ENCODE measurements at places on chromosomes 16 and 17. TPM values are rescaled to one million over a fixed set of nuclear protein-coding genes. Genes with fewer than 3 reads are reported as not detected.
A peak's percentile ranks its signal among the peaks of the same experiment; 100 is the strongest.

- no peak for DNase-seq
These were observed 5.2 kb downstream of the CISD3 start for GRCh38 chr17:38735161-38735997.

CTRB2 gene
- not detected for total RNA-seq

CACNB1 gene
- total RNA-seq = 2.3 TPM

- no peak for DNase-seq
These were observed 21.4 kb upstream of the C17orf113 start for GRCh38 chr17:42071810-42072209.

DNA sequence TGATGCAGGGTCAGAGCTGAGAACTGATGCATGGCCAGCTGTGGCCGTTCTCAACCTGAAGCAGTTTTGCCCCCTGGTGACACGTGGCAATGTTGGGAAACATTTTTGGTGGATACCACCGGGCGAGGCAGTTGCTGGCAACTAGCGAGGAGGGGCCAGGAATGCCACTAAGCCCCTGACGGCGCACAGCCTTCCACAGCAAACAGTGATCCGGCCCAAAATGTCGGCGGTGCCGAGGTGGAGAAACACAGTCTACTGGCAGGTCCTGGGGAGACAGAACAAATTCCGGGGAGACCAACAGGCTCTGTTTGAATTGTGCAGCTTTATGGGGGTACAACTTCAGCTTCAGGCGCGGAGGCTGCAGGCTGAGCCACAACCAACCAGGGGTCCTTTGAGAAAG, 8.2 kb downstream of the SLC26A11 start:
- DNase-seq = no peak

OTOP3 gene
- not detected for total RNA-seq

DNA sequence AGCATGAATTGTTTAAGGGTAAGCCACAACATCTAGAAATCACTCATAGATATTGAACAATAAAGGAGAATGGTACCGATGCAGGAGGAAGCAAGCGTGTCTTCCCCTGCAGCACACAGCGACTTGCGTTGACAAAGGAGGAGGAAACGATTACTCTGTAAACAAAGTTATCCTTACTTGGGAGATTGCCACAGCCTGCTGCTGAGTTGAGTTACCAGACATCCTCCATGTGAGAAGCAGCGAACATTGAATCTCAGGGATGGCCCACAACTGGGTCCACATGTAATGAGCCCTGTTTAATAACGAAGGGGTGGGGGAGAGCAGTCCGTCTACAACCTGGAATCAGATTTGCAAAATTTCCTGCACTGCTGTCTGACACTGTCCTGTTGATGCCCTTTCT, 27.7 kb downstream of the CLUH start:
- DNase-seq = peak; percentile 57

COPS3 gene
- 59.8 TPM for total RNA-seq

Measured in fibroblast of lung (primary cell).